ENCODE measurements at places on chromosomes 12 and 14.

DNA sequence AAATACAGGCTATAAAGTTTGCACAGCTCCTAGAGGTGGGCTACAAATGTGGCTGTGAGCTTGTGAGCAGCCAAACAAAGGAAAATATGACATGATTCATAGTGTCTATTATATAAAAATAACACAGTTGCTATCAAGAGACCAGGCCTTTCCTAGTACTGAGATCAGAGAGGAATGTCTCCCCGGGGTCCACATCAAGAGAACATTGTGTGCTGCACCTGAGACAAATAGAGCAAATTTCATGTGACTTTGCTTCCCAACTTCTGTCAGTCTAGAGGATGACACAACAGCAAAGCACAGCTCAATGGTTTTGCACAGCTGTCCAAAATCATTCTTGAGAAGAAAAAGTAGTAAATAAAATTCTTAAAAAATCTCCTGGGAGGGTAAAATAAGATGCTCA lies 297.5 kb upstream of the PRKD1 start:
- DNase-seq, result peak; percentile 53

DNA sequence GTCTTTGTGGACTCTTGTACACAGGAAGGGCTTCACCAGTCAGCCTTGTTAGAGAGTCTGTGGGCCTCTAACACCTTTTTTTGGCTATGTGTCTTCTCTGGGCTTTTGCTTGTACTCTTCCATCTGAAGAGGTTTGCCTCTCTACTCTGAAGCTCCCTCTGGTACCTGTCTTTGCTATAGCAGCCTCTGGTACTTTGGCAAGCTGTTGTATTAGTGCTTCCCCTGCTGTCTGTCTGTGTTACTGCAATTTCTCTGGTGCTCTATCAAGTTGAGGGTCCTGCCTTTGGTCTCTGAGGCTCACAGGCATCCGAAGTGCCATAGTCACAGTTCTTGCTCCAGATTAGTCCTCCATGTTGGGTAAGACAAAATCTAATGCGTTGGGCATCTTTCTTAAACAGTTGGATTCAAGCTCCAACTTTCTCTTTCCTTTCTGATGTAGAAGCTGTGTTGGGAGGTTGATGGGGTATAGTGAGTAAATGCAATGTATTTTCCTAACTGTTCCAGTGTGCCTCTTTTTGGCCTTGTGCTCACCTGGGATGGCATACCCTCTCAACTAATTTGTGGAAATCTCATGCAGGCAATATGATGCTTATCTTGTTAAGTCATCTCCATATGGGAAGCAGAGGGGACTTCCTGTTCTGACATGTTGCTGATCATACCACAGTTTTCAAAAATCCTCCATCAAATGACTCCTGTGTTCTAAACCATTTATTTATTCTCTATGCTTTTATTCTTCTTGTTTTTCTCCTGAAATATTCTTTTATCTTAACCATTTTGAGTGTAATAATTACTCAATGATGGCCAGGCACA lies 88.8 kb downstream of the ATF7IP start:
- peak; percentile 20 for DNase-seq

GRCh38 chr14:20327005-20327869 lies 5.8 kb downstream of the CCNB1IP1 start:
- peak; percentile 82 for DNase-seq

DNA sequence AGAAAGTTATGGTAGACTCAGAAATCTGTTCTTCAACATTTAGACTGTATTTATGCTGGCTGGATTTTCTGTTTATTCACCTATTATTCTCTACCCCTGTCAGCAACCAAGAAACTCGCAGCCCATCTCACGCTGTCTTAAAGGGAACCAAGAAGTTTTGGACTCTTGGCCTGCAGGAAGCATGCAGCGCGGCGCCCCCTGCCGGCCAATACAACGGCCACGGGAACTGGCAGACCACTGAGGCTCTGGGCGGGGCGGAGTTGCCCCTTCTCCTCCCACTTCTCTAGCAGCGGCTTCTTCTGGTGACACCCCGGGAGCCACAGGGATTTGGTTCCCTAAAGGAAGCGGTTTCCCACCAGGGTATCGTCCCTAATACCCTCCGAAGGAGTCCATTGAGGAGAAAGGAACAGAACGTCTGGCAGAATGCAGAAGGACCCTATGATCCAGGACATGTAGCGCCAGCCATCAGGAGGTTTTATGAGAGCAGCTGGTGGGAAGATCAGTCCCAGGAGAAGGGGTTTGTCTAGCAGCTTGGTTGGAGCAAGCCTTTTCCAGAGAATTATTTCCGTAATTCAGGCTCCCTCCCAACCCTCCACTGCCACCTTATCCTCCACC lies 21.0 kb upstream of the RNASE2 start:
- DNase-seq, result no peak

GRCh38 chr12:62839869-62840660 lies 94.9 kb downstream of the PPM1H start:
- DNase-seq, result no peak

- peak; percentile 62 for DNase-seq
These were observed 11.1 kb upstream of the EGLN3 start for GRCh38 chr14:33962016-33962415.

DNA sequence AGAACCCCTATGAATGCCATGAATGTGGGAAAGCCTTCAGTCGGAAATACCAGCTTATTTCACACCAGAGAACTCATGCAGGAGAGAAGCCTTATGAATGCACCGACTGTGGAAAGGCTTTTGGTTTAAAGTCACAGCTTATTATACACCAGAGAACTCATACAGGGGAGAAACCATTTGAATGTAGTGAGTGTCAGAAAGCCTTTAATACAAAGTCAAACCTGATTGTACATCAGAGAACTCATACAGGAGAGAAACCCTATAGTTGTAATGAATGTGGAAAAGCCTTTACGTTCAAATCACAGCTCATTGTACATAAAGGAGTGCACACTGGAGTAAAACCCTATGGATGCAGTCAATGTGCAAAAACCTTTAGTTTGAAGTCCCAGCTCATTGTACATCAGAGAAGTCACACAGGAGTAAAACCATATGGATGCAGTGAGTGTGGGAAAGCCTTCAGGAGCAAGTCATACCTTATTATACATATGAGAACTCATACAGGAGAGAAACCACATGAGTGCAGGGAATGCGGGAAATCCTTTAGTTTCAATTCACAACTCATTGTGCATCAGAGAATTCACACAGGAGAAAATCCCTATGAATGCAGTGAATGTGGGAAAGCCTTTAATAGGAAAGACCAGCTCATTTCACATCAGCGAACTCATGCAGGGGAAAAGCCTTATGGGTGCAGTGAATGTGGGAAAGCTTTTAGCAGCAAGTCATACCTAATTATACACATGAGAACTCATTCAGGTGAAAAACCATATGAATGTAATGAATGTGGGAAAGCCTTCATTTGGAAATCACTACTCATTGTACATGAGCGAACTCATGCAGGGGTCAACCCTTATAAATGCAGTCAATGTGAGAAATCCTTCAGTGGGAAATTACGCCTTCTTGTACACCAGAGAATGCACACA lies 22.3 kb downstream of the ZNF268 start:
- DNase-seq, result no peak
